ENCODE measurements at places on chromosomes 5 and 9. TPM values are rescaled to one million over a fixed set of nuclear protein-coding genes. Genes with fewer than 3 reads are reported as not detected.

DNA sequence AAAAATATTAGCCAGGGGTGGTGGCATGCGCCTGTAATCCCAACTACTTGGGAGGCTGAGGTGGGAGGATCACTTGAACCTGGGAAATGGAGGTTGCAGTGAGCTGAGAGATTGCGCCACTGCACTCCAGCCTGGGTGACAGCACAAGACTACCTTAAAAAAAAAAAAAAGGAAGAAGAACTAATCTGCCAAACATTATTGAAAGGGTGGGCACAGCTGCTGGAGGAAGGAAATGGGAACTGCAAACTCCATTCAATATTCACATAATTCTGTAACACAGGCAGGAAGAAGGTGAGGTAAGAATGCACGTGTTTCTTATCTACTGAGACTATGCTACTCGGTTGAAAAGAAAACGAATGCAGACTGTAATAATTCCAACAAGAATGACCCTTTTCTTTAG lies 121.1 kb upstream of the GNA14 start:
- no peak overlapping the region for H3K27ac ChIP-seq
- no peak for ATAC-seq
- peaks cover 14% of the 10 kb centered on the region for H3K36me3 ChIP-seq

GRCh38 chr5:158434749-158435148 lies 575.8 kb upstream of the CLINT1 start:
- ATAC-seq, result peak; percentile 24
- no peaks in the 10 kb centered on the region for H3K36me3 ChIP-seq

DNA sequence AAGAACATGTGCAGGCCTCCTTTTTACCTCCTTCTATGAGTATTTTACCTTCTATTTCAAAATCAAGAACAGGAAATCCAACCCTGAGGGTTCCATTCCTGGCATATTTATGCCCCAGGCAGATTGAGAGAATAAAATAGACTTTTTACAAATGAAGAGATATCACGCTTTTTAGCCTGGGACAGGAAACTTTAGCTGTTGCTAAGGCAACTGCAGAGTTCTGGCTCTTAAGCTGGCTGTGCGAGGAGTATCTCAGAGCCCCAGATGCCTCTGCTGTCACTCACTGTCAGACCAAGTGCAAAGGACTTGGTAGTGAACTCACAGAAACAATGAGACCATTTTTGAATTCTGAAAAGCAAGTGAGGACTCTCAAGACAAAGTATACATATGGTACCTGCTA lies 69.5 kb upstream of the HSPB3 start:
- no peaks in the 10 kb centered on the region for H3K4me1 ChIP-seq
- no peak overlapping the region for H3K4me3 ChIP-seq

DNA sequence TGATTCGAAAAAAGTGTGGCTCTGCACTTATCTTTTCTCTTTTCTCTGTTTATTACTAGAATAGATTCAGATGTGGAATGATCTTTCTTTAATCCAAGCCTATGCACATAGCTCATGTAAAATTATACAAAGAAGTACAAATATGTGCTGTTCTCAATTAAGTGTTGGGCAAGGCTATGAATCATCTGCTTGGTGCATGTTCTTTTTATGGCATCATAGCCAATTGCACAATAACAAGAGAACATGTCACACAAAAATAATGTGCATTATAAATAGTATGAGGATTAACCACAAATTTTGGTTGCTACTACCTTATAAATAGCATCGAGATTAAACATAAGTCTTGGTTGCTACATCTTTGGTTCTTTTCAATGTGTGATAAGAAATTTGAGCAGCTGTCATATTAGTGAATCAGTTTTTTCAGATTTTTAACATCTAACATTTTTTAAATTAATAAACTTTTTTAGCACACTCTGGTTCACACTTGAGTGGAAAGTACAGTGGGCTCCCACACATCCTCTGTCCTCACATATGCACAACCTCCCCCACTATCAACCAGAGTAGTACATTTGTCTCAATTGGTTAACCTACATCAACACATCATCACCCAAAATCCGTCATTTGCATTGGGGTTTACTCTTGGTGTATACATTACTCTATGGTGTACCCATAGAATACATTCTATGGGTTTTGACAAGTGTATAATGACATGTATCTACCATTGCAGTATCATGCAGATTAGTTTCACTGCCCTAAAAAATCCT lies 6.8 kb upstream of the RECK start:
- H3K36me3 ChIP-seq, result no peaks in the 10 kb centered on the region
- H3K27me3 ChIP-seq, result peaks cover 8% of the 10 kb centered on the region
- no peak for ATAC-seq
- H3K4me3 ChIP-seq, result no peak overlapping the region
- H3K27ac ChIP-seq, result no peak overlapping the region

- H3K27me3 ChIP-seq, result no peaks in the 10 kb centered on the region
- H3K27ac ChIP-seq, result no peak overlapping the region
- no peak for ATAC-seq
- no peaks in the 10 kb centered on the region for H3K4me1 ChIP-seq
These were observed 42.0 kb upstream of the CDC42SE2 start for GRCh38 chr5:131221888-131222287.

DNA sequence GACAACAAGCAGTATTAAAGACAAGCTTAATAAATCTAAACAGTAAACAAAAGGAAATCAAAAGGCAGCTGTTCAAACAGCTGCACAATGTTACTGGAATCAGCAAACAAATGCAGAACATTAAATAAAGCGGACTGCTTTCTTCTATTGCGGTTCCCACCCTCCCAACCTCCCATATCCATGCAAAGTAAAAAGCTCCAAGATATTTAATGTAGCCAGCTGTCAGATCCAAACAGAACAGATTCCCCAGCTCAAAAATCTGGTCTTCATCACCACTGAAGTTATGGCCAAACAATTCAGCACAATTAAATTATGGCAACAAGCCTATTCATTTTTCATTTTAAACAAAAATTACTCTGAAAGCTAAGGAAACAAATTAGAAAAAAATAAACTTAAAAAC lies 75.9 kb downstream of the SLC38A9 start:
- ATAC-seq, result no peak
- H3K27ac ChIP-seq, result no peak overlapping the region
- no peaks in the 10 kb centered on the region for H3K4me1 ChIP-seq
- peaks cover 19% of the 10 kb centered on the region for H3K36me3 ChIP-seq

DNA sequence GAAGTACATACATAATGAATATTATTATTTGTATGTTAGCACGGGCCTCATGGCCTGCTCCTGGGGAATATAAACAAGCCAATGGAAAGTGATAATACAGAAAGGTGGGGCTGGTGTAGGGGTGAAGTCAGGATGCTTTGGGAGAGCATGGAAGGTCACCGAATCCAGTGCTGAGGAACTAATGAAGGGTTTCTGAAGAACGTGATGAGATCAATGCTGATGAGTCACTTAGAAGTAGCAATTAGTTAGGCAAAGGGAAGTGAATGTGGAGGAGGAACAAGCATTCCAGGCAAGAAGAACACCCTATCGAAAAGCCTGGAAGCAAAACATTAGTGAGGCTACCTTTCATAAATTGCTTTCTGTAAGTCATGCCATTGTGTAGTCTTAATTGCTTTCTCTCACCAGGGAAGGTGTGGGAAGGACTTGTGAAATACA lies 2.1 kb downstream of the ANXA1 start:
- H3K36me3 ChIP-seq, result peaks cover 27% of the 10 kb centered on the region
- no peaks in the 10 kb centered on the region for H3K27me3 ChIP-seq
- H3K27ac ChIP-seq, result peak overlapping the region; percentile 99
- ATAC-seq, result peak; percentile 4
- H3K4me1 ChIP-seq, result peaks cover 52% of the 10 kb centered on the region

DNA sequence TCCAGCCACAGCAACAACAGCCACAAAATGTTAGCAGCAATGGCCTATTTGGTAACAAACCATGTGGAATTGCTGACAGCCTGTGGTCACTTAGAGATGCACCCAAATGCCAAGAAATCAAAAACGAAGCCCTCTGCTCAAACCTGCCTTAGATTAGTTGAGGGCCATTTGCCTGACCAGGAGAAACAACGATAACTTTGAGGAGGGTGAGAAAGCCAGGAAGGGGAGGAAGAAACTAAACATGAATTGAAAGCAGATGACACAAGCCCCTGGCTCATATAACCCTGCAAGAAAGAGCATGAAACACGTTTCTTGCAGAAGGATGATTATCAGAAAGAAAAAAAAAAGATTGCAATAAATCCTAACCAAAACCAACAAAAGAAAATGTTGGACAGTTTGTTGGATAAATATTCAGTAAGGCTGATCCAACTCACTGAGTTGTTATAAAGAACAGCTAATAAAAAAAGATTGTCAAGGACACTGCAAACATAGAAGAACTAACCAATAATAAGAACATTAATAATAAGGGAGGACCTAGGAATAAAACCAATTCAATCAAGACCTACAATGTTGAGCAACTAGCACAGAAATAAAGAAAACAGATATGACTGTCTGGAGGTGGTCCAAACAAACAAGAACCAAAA lies 140.5 kb upstream of the SLC30A5 start:
- no peaks in the 10 kb centered on the region for H3K4me1 ChIP-seq
- ATAC-seq, result no peak
- H3K4me3 ChIP-seq, result no peak overlapping the region
- H3K27me3 ChIP-seq, result peaks cover 14% of the 10 kb centered on the region
- no peaks in the 10 kb centered on the region for H3K36me3 ChIP-seq
- H3K27ac ChIP-seq, result no peak overlapping the region

DNA sequence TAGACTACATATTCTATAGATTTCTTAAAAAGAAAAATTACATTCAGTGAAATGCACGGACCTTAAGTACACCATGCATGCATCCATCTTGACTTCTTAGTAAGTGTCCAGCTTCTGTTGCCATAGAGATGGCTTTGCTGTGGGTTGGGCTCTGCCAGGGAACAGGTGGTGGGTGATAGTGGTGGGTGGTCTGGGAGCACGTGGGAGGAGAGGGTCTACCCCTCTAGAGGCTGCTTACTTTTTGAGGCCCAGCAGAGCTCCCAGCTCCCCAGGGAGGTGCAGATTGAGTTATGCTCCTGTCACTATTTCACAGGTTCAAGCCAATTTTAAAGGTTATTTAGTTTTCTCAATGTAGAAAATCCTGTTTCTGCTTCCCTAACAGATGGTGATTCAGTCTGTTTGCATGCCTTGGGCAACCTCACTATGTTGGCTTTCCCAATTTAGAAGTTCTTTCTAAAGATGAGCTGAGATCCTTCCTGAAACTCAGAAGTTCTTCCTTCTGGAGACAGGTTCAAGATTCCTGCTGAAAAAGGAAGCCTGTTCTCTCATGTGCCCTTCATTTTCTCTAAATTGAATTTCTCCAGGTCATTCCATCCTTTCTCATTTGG lies 107.4 kb upstream of the LHFPL2 start:
- H3K27me3 ChIP-seq, result no peaks in the 10 kb centered on the region
- H3K36me3 ChIP-seq, result no peaks in the 10 kb centered on the region
- no peaks in the 10 kb centered on the region for H3K4me1 ChIP-seq

DNA sequence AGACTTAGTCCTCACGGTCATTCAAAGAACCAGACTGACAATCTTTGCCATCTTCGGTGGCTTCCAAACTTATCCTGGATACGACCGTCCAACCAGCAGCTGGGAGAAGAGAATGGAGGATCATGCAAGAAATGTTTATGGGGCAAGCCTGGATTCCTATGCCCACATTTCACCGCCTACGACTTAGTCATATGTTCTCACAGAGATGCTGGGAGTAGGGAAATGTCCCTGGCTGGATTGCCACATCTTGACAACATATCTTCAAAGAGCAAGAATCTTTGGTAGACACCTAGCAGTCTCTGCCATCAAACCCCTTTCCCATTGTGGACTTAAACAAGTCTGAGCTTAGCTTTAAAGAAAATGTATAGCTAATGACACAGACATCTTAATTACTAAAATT lies 5.0 kb downstream of the MED7 start:
- H3K27ac ChIP-seq, result no peak overlapping the region
- H3K27me3 ChIP-seq, result no peaks in the 10 kb centered on the region
- no peak overlapping the region for H3K4me3 ChIP-seq
- H3K4me1 ChIP-seq, result peaks cover 31% of the 10 kb centered on the region

DNA sequence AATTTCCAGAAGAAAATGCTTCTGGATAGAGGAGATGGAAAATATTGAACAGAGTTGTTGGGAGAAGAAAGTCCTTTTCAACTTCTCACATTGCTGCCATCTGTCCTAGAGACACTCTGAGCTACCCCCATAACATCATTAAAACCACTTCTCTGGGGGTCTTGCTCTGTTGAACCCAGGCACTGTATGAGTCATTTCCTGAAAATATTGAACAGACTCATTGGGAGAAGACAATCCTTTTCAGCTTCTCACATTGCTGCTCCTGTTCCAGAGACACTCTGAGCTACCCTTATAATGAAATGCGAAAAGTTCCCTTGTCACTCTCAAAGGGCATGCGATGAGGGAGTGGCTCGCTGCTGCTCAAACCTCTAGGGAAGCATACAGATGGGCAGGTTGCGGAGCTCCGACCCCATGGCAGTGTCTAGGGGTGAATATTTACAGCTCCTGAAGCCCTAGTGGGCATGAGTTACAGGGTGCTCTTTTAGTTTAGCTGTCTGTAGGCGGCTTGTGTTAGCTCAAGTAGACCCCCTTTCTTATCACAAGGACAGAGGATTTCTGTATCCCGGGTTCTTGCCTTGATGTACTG lies 90.7 kb downstream of the CDKN2A start:
- H3K4me1 ChIP-seq, result peaks cover 4% of the 10 kb centered on the region
- no peak overlapping the region for H3K27ac ChIP-seq
- no peaks in the 10 kb centered on the region for H3K36me3 ChIP-seq
- no peaks in the 10 kb centered on the region for H3K27me3 ChIP-seq
- ATAC-seq, result no peak

DNA sequence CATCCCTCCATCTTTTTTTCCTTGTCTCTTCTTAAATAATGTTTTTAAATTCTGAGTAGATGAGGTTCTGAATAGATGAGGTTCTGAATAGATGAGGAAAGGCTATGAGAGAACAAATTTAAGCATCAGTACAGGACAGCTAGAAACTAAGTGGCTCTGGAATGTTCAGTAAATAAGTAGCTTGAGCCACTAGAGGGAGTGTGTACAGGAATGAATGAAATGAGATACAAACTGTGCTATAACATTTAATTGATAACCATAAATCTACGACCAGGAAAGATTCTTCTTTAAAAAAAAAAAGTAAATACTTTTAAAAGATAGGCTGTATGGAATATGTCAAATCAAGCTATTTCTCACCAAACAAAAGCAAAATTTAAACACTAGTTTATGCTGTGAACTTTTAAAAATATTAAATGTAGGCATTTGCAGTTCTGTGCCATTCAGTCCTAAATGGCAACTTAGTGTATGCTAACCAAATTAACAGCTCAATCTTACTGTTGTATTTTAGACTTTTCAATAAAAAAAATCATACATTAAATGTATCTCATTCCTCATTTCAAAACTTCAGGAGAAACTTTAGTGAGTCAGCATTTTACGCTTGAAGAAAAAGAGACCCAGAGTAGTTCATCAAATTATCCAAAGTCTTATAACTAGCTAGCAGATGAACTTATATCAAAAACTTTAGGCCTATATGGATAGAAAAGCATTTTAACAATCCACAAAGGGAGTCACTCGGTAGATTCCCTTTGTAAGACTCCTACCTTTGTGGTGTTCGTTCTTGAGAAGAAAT lies 70.4 kb upstream of the SNX2 start:
- H3K36me3 ChIP-seq, result no peaks in the 10 kb centered on the region
- no peak overlapping the region for H3K27ac ChIP-seq
- H3K27me3 ChIP-seq, result peaks cover 16% of the 10 kb centered on the region
- ATAC-seq, result no peak
- H3K4me3 ChIP-seq, result no peak overlapping the region

GRCh38 chr9:135329571-135330306 lies 149.8 kb upstream of the PPP1R26 start:
- no peak for ATAC-seq
- no peaks in the 10 kb centered on the region for H3K36me3 ChIP-seq
- peaks cover 10% of the 10 kb centered on the region for H3K27me3 ChIP-seq
- H3K4me1 ChIP-seq, result no peaks in the 10 kb centered on the region

Gene GZMA
- total RNA-seq, result 33.9 TPM

Gene TMEM250
- 37.7 TPM for total RNA-seq

Gene TIMD4
- total RNA-seq, result 1.3 TPM

Gene EGFLAM
- total RNA-seq, result not detected

Gene PCDHGA9
- not detected for total RNA-seq

Gene DMRT3
- not detected for total RNA-seq

Gene SLC45A2
- total RNA-seq, result not detected
